NCI-H1694 treated with DMSO at 0.1 percent for 48 hours (cell line): ENCODE measurements at places on chromosomes 6 and 20.
A peak's percentile ranks its signal among the peaks of the same experiment; 100 is the strongest.

DNA sequence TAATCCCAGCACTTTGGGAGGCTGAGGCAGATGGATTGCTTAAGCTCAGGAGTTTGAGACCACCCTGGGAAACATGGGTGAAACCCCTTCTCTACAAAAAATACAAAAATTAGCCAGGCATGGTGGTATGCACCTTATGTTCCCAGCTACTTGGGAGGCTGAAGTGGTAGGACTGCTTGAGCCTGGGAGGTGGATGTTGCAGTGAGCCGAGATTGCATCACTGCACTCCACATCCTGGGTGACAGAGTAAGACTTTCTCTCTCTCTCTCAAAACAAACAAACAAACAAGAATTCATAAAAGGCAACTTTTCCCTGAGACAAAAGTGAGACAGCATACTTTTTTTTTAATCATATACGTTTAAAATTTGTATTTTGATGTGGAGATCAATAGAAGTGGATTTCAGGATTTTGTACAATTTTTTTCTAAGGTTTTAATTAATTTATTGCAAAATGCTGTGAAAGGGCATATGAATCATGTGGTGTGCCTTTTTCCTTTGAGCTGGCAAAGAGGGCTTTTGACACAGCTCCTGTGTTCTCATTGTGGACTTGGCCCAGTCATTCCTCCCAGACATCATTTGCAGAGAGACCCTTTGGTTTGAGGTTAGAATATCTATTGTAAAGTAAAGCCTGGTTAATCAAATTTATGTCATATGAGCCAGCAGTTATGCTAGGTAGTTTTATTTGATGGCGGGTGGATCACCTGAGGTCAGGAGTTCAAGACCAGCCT is 77.1 kb downstream of the TULP4 start:
- no peak for DNase-seq

DNA sequence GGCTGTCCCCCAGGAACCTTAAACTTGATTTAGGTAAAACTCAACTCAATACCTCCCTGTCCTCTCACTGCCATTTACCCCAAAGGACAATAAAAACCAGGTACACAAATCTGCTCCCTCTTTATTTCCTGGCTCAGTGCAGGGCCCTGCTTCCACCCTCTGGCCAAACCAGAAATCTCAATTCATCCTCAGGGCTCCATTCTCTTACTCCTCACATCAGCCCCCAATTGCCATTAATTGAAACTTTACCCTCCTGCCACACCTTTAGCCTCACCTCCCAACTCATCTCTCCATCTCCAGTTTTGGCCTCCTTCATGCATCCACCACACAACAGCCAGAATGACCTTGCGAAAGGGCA is 10.5 kb downstream of the ZBTB2 start:
- no peak for DNase-seq

DNA sequence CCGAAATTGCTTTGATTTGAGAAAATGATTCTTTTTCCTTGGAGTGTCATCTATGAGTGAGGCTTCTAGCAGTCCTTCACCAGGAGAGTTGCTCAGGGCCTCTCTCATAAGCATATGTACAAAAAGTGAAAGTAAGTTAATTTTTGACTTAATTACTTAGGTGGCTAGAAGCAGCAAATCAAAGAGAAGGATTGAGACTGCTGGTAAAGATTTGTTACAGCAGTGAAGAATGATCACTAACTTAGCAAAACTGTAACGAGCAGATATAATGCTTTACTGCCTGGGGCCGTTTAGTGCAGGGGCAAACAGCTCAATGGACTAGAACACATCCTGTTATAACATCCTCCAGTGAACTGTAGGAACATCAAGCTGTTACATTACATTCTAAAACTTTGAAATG is 167.8 kb upstream of the RIPOR2 start:
- DNase-seq, result no peak

GRCh38 chr6:61868507-61869080 is 417.4 kb downstream of the KHDRBS2 start:
- DNase-seq, result no peak

- DNase-seq, result no peak
These were observed 28.1 kb downstream of the HUS1B start for GRCh38 chr6:628766-629165.

DNA sequence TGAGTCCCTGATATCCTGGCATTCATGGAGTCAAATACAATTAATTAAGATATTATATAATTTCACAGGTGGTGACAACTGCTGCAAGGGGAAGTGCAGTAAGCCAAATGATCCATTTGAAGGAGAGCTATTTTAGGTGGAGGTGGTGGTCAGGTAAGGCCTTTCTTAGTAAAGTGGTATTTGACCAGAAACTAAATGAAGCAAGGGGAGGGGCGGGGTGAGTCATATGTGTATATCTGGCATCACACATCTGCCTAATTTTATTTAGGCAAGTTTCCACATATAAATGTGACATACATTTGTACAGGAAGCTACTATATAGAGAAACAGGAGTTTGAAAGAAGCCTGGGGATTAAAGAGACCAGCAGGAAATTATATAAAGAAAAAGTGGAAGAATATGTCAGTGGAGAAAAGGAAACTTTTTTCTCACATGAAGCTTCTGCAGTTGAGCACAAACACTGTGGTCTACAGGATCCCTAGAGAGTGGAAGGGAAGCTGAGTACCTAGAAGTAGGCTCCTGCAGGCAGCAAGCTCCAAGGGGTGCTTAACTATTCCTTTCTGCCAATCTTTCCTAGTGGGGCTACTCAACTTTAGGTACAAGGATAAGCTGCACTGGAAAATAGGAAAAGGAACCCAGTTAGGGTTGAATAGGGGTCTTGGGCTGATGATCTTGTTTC is 99.6 kb downstream of the OGFRL1 start:
- no peak for DNase-seq

- DNase-seq, result peak; percentile 16
These were observed 47.1 kb downstream of the DST start for GRCh38 chr6:56595490-56596122.

GRCh38 chr6:44653761-44654218 is 266.3 kb downstream of the CDC5L start:
- DNase-seq, result no peak

- peak; percentile 95 for DNase-seq
These were observed at the start of gene GLO1 for GRCh38 chr6:38702558-38703397. Gene GLO1 (minus strand): TSS chr6:38703145. CDS start chr6:38703054, 91 bp downstream.

GRCh38 chr6:90204327-90205056 is 92.2 kb downstream of the BACH2 start:
- DNase-seq, result no peak

- DNase-seq, result peak; percentile 56
These were observed at the start of gene DSP for GRCh38 chr6:7541175-7542064. Gene DSP (plus strand): TSS chr6:7541671. CDS start chr6:7541916, 245 bp downstream.

DNA sequence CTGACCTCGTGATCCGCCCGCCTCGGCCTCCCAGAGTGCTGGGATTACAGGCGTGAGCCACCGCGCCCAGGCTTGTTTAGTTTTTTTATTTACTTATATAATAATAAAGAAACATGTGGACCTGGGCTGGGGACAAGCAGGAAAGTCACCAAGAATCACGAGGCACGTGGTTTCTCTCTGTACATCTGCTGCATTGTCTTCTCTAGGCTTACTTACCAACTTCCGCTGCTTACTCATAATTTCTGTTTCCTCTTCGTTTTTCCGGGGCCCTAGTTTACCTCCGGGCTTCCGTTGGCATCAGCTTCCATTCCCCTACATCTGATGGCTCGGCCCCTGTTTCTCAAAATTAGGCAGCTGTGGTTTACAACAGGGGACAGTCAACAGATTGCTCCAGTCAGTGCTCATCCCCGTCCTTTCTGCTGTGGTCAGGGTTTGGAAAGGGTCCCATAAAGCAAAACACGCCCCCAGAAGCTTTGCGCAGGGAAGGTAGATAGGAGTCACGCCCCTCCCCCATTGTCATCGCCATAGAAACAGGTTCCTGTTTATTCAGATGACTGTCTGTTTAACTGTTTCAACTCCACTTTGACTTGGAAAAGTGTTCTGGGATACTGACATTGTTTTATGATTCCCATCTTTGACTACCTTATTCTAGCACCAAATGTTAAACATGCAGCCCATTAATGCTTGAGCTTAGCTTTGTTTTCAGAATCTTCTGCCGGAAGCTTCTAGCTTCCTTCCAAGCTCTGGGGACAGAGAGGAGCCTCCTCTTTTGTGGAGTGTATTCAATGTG is 31.9 kb upstream of the TXLNB start:
- DNase-seq, result no peak

GRCh38 chr20:46057856-46058598 is 29.0 kb downstream of the SLC12A5 start:
- DNase-seq, result no peak

DNA sequence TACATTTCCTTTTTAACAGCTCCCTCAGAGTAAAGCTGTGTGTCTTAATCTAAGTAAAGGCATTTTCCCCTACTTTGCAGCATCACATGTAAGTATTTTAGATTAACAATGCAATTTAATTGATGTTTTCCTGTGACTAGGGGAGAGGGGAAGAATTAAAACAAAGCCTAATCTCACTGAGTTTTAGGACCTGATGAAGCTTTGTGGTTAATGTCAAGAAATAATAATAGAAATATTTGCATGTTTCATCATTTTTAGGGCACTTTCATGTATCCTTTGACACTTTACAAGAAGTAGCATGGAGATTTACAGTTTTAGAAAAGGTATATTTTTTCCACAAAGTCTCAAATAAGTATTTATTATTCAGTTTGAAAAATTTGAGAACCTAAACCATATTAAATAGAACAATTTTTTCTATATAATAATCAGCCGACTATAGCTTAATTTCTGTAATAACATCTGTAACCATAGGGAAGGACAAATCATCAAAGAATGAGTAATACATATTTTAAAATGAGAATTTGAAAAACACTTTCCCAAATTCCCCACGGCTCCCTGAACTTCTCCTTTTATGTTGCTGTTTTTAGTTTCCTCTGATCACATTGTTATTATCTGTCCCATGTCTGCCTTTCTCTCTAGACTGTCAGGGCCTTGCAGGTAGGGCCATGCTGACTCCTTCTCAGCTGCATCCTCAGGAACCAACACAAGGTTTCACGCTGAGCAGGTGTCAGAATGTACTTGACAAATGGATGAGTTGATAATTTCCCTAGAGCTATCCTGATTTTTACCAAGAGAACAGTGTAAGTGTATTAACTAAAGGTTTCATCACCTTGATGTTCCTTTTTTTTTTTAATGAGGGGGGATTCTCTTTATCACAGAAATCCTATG is 338.1 kb downstream of the SYNE1 start:
- DNase-seq, result no peak

- no peak for DNase-seq
These were observed 1101.9 kb downstream of the PRIM2 start for GRCh38 chr6:58419321-58419720.

DNA sequence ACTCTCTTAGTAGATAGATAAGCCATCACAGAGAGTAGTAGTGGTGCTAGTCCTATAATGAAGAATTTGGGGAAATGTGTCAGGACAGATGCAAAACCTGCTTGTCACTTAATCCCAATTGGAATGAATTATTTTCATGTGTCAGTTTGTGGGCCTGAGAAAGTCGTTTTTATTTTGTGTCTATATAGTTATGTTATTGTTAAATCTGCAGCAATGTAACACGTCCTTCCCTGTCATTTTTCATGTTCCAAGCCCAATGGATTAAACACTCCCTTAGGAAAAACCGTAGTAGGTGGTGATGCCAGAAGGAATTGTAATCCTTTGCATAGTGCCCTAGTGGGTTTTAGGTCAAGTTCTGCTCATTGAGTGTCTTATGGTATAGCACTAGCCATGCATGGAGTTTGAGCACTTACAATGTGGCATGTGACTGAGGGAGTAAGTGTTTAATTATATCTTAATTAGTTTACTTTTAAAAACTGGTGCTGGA is 105.9 kb upstream of the PRSS16 start:
- no peak for DNase-seq

GRCh38 chr20:9280666-9281065 is 211.8 kb downstream of the PLCB4 start:
- DNase-seq, result no peak

- DNase-seq, result no peak
These were observed 1.5 kb downstream of the RBM38 start for GRCh38 chr20:57392512-57393271.

DNA sequence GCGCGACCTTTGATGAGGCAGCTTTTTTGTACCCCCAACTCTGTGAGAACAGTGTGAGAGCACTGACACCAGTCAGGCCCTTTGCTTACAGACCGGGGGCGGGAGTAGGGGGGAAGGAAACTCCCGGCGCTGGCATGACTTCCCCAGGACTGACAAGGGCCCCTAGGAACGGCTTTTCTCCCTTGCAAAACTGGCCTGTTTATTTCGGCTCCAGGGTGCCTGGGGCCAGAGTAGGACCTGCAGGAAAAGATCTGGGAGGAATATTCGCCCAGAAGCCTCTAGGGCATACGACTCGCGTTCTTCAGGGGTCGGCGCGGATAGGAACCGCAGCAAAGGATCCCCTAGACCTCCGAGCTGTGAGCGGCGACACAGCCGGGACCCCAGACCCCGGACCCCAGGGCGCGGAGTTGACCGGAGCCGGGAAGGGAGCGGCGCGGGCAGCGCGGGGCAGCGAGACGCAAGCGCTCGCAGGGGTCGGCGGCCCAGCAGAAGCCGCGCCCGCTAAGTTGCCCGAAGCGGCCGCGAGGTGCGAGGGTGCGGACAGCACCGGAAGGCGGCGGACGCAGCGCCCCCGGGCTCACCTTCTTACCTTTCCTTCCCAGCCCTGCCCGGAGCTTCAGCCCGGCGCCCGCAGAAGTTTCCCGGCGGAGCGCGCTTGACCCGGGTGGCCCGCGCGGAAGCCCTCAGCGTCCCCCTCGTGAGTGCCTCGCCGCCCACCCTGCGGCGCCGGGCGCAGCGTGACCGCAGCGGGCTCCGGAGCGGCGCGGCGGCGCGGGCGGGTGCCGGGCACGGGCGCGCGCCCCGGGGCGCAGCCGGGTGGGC is at the start of gene POPDC3:
Gene POPDC3, minus strand, starts transcription at position 771 of the 822 bp plus-strand sequence. CDS start 18,105 bp downstream, outside the sequence.
- no peak for DNase-seq

- no peak for DNase-seq
These were observed 172.2 kb downstream of the AIG1 start for GRCh38 chr6:143232849-143233248.

GRCh38 chr20:44034451-44034850 is 119.8 kb downstream of the TOX2 start:
- no peak for DNase-seq

GRCh38 chr6:158826819-158827501 is 7.8 kb upstream of the EZR start:
- no peak for DNase-seq

DNA sequence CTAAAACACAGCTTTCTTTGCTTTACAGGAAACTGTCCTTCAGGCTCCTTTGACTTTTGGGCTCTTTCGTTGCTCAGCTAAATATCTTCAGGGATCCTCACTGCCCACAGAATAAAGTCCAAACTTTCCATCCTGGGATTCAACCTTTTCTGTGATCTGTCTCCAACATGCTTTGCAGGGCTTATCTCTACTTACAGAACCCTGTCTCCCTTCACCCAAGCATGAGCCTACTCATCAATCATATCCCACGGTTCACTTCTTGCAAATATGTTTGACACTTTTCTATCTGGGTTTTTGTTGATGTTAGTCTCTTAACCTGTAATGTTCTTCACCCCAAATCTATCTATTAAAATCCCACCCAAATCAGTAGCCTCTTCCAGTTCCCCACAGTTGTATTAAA is 327.3 kb upstream of the RNF24 start:
- no peak for DNase-seq

DNA sequence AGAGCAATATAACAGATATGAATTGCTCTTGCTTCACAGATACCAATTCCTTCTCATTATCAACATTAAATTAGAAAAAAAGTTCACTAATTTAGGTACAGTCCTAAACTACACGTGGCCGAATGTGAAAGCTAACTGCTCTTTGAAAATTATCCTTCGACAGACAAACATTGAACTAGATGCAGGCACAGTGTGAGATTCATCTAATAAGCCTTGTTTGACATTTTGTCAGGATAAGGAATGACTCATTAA is 1.1 kb downstream of the FAM184A start:
- no peak for DNase-seq

GRCh38 chr6:74181471-74181870 is 485.5 kb downstream of the CD109 start:
- no peak for DNase-seq
